ENCODE measurements at places on chromosomes 7 and 10.

GRCh38 chr7:24842449-24843241, 85.4 kb upstream of the GSDME start:
- no peak for DNase-seq

GRCh38 chr10:22333975-22334282, 11.4 kb upstream of the SPAG6 start:
- no peak for DNase-seq

- no peak for DNase-seq
Observed at GRCh38 chr10:70978816-70979480, 90.6 kb upstream of the PCBD1 start.

GRCh38 chr10:110864662-110865140, 7.0 kb upstream of the PDCD4 start:
- peak; percentile 42 for DNase-seq
